ENCODE measurements at places on chromosomes 7 and 10.
A peak's percentile ranks its signal among the peaks of the same experiment; 100 is the strongest.

DNA sequence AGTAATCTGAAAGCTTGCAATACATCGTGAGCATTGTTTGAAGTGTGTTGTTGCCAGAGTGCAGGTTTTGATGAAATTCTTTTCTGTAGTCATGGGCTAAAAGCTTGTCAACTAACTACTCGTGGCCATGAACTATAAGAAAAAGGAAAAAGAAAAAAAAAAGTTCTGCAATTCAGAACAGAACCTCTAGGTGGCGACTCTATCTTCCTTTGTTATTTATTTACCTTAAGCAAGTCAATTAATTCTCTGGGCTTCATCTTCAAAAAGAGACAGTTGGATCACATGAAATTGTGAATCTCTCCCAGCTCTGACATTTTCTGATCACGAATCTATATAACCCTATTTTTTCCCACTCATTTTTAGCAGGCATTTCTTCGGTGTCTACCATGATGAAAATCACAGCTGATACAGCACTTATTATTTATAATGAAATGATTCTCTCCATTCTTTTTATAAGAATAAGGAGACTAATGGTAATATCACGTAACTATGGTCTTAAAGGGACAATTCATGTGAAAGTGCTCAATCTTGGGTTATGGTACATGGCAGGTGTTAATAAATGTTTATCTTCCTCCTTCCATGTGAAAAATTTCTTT lies 18.8 kb downstream of the TMEM196 start:
- no peak for DNase-seq

DNA sequence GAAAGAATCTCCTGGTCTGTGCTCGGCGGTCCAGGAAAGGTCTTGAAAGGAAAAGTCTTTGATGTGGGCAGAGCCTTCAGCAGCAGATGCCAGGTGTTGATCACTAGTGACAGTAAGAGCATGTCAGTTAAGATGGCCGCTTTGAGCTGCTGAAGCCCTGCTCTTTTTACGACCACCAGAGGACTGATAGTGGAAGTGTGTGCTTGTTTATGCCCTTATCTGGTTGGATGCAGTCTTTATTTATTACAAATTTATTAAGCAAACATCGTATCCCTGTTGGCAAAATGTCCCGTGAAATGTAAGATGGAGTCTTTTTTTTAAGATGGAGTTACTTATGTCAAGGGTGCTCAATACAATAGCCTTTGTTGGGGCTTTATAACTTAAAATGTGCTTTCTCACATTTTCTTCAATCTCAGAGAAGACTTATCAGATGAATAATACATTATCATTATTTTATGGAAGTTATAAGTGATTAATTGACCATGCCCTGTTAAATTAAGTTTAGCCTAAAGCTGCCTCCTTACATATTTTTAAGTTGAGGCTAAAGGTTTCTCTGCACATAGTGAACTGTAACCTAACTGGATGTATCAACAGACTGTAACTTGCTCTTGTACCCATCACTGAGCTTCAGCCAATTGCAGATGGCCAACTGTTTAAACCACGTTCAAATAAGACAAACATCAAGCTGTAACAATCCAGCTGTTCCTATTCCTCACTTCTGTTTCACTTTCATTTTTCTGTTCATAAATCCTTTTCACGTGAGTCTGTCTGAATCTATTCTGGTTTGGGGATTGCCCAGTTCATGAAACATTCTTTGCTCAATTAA lies 97.4 kb upstream of the PIK3CG start:
- DNase-seq: no peak

GRCh38 chr7:53015463-53015862 lies 20.0 kb upstream of the POM121L12 start:
- DNase-seq: no peak

GRCh38 chr10:79559726-79560125 lies 481 bp downstream of the SFTPA2 start:
- no peak for DNase-seq

DNA sequence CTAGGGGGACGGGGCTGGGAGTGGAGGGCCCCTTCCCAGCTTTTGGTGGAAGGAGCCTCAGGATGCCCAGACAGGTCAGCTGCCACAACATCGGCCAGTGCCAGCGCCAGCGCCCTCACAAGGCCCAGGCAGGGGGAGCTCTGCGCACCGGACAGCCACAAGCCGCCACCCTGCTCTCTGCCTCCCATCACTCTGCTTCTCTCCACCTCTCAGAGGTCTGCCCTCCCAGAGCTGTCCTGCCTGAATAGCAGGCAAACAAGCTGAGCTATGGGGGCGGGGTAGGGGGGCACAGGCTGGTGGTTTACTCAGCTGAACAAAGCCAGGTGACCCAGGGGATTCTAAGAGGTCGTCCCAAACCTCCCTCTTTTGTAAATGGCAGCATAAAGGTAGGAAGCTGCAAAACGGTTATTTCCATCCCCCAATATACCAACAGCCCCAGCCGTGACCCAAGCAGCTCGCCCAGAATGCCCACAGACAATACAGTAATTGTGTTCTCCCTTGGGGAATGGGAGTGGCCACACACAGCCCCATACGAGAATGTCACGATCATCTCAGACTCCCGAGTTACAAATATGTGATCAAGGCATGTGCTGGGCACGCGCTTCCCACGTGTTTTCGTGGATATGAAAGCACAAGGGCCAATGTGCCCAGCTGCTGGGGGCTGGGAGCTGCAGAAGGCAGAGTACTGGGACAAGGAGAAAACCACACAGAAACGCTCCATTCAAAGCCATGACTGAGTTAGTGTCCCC lies 19.7 kb downstream of the FAM53B start:
- peak; percentile 91 for DNase-seq

DNA sequence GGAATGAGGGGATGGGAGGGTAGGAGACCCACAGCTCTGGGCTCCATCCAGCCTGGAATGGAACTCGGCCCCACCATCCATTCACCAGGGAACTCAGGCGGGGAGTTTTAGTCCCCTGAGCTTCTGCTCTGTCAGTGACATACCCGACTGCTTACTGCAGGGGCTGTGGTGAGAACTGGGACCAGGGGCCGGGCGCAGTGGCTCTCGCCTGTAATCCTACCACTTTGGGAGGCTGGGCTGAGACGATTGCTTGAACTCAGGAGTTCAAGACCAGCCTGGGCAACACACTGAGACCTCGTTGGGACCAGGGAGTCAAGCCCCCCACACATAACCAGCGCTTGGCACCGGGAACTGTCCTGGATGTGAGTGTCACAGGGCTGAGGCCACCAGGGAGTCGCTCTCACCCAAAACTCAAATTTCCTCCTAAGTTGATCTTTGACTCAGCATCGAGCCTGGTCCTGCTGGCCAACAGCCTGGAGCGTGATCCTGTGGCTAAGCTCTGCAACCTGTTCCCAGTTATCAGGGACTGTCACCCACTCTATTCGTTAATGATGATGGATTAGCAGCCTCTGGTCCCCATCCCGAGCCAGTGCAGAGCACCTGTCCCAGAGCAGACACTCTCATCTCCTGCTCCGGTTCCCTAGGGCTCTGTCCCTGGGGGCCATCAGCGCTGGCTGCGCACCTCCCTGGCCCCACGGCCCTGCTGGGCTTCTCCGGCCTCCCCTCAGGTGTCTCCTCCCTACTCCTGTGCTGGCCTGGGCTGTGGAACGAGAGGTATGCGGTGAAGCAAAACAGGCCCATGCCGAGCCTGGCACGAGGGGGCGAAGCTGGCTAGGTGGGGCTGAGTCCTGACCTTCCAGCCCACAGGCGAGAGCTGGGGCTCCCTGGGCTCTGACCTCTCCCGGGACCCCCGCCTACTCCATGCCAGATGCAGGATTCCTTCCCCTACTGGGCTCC lies 902 bp upstream of the CLDN15 start:
- DNase-seq: no peak

- no peak for DNase-seq
Observed at GRCh38 chr7:133556048-133556447, 303.2 kb downstream of the EXOC4 start.

GRCh38 chr7:92609921-92610518 lies 19.8 kb upstream of the FAM133B start:
- DNase-seq: no peak

DNA sequence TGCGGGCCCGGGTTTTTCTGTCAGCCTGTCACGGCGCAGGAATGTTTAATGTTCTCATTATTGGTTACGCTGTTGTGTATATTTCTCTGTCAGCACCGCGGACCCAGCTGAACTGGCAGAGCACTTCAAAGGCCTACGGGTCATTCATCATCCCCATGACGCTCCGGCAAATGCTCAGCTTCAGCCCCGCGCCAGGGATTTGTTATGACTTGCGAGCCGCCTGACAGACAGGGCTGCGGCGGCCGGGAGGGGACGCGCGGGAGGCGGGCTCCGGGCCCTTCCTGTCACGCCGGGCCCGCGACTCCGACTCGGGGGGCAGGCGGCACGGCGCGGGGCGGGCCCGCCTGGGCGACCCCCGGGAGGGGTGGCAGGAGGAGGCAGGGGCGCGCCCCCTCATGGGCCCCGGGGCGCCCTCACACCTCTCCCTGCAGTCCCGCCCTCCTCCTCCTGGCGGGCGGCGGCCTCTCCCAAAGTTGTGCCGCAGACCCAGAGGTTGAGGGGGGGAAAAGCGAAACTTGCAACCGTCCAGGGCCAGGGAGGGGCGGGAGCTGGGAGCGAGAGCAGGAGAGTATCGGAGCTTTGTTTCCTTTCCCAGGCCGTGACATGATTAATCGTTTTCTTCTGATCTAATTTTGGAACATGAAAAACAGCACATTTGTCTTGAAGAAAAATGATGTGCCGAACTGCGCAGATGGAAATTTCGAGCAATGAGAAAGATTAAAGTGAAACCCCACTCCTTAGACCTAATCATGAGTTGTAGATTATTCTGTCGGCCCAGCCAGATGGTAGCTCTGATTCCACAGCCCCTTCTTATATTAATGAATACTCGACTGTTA lies 59.3 kb upstream of the COMTD1 start:
- peak; percentile 42 for DNase-seq

All from amygdala (tissue), 56 donors.